IMR-90 (cell line): ENCODE measurements at places on chromosomes 1 and 21.

- no peak for DNase-seq
Observed at GRCh38 chr1:193123751-193124150, 1.9 kb downstream of the CDC73 start.

DNA sequence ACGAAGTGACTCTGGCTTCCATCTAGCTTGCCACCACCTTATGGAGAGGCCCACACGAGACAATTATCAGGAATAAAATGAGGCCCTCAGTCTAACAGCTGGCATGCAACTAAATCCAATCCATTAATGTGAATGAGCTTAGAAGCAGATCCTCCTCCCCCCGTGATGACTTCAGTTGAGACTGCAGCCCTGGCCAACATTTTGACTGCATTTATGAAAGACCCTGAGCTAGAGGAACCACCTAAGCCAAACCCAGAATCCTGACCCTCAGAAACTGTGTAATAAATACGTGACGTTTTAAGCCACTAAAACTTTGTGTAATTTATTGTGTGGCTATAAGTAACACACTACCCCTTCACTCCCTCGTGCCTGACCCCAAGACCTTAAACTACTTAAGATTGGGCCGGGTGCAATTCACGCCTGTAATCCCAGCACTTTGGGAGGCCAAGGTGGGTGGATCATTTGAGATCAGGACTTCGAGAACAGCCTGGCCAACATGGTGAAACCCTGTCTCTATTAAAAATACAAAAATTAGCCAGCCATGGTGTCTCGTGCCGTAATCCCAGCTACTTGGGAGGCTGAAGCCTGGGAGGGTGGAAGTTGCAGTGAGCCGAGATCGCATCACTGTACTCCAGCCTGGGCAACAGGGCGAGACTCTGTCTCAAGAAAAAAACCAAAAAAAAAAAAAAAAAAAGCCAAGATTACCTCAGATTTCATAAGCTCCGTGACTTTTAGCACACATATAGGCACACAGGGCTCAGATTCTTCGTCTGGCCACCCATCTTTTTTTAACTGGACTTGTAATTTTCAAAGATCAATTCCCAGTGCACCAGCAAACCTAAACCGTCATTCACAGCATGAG is 72.5 kb downstream of the ENAH start:
- no peak for DNase-seq

- DNase-seq: no peak
Observed at GRCh38 chr1:183021405-183022201, 1.6 kb upstream of the LAMC1 start.

DNA sequence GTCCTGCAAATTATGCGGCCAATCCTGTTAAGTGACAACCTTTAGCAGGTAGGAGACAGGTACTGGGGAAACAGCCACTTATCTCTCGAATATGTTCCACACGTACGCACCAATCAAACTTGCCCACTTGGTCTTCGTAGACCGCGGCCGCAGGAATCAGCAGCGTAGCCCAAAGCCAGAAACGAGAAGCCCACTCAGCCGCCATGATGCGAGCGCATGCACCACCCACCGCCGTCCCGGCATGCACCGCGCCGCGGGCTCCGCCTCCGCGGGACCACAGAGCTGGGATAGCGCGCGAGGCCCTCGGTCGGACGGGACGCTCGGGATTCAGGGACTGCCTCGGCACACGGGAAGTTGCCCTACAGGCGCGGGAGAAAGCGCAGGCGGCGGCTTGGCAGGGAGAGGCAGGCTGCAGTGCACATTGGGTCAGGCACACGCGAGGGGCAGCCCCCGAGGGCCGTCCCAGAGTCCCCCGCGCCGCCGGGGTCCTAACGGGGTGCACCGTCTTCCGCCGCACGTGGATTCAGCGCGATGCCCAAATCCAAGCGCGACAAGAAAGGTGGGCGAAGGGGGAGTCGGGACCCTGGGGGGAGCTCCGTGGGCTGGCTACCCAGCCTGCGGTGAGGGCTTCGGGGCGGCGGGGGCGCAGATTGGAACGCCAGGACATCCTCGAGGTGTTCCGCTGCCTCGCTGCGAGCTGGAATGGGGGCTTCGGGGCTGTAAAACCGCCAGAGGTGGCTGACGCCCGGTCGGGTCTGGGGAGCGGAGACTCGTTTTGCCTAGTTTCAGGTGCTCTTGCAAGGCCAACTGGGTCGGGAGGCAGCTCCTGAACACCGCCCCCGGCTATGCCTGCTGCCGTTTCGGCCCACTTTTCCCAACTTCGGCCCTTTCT is at the start of the genes EMC1 and MRTO4:
TSS of gene EMC1 (minus strand) at position 220 of the 892 bp plus-strand sequence. CDS start at position 205, 15 bp downstream.
TSS of gene MRTO4 (plus strand) at position 501 of the 892 bp plus-strand sequence. CDS start at position 532, 31 bp downstream.
- DNase-seq: peak; percentile 73

DNA sequence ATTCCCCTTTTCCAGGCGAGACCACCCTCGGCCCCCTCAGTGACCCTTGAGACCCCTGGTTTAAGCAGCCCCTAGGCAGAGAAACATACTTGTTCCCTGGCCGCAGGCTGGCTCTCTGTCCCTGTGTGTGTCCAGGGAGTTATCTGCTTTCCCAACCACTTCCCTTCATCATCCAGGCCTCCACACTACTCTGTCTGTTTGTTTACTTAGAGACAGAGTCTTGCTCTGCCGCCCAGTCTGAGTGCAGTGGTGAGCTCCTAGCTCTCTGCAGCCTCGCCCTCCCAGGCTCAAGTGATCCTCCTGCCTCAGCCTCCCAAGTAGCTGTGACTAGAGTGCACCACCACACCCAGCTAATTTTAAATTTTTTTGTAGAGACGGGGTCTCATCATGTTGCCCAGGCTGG is 5.8 kb upstream of the VWA1 start:
- DNase-seq: peak; percentile 27

GRCh38 chr1:109255097-109255651 is 5.8 kb downstream of the CELSR2 start:
- DNase-seq: no peak

- no peak for DNase-seq
Observed at GRCh38 chr1:205451202-205451601, 4.6 kb downstream of the BLACAT1 start.

- no peak for DNase-seq
Observed at GRCh38 chr1:217881131-217881543, 250.0 kb downstream of the SPATA17 start.

DNA sequence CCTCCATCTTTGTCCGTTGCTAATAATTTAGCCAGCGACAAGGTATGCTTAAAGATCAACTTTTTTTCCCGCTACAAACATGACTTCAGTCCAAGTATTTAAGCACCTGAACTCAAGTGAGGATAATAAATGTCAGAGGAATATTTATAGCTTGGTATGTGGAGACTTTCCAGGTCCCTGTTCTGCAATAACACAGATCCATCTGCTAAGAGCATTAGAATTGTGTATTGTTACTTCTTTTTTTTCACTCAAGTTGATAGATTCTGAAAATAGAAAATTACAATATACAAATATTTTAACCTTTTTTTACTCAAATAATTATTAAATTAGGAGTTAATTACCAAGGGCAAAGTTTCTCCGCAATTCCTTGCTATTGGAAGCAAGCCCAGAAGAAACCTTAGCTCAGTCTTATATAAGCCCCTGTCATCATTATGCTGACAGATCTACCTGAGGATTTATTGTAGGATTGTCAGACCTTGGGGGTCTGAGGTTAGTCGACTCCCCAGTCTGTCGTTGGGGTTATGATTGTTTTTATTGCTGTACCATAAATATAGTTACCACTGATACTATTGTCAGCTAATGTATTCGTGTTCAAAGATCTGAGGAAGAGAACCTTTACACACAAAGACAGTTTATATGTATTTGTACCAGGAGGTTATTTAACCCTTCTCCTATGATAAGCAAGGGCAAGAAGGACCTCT is 337.9 kb downstream of the TBX15 start:
- DNase-seq: no peak
